ENCODE measurements at places on chromosomes 2 and 18.

DNA sequence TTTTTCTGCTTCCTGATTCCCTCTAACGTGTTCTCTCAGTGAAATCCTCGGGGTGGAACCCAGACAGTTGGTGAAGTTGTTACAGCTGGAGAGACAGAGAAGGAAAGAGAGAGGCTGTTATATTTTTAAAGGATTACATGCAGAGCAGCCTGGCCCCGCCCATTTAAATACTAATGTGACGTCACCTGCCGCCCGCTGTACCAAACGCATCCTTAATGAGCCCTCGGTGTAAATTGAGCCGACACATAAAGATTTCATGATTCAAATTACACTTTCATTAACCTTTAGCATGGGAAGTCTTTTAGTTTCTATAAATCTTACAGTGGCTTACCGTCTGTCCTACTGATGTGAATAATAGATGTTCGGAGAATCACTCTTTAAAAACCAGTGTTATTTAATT is 164.0 kb upstream of the SIX3 start:
- DNase-seq: no peak

GRCh38 chr2:238042849-238043584 is 17.8 kb upstream of the SCLY start:
- no peak for DNase-seq

GRCh38 chr2:219277703-219278654 is 1.2 kb upstream of the DNAJB2 start:
- peak; percentile 79 for DNase-seq

GRCh38 chr2:207692206-207693065 is 19.0 kb upstream of the CCNYL1 start:
- no peak for DNase-seq

DNA sequence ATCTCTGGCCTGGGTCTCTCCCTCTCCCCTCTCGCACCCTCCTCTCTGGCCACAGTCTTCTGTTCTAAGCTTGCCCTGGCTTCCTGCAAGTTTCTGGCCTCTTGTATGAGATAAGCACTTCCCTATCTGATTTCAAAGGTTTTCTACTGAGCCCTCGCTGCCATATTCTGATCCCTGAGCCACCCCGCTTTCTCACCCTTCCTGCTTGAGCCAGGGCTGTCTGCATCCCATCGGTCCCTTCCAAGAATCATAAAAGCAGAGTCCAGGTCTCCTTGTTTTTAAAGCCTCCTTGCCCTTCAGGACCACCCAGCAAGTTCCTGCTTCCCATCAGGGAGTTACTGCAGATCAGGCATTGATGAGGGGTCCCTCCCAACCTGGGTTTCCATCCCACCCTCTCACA is 110.2 kb downstream of the PRKCE start:
- DNase-seq: no peak

DNA sequence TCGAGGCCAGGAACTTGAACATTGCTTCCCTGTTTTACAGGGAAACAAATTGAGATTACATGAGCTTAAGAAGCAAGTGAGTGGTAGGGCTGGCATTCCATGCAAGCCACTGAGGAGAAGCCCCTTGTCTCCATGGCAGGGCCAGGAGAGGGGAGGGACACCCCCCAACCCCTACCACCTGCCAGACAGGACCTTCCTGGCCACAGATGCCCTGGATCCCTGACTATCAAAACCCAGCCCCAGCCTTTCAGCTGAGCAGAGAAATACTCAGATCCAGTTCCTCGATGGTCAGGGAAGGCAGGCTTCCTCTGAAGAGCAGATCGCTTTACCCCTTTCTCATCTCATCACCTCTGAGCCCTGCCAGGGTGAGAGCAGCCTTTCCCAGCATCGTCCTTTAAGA is 53.8 kb upstream of the ALPP start:
- DNase-seq: no peak

DNA sequence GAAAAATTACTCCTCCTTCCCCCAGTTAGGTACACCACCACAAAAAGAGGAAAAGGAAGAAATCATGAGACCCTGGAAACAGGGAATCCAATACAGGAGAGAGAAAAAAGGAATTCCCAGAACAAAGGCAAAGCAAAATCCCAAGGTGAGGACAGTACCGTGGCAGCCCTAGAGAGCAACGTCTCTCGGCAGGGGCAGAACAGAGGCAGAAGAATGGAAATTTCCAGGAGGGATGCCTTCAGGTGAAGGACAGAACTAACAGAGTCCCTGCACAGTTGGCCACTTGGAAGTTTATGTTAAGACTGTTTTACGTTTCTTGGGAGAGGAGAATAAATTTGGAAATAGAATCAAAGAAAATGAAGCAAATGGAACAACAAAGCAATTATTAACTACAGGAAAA is 27.7 kb downstream of the GRB14 start:
- DNase-seq: no peak

DNA sequence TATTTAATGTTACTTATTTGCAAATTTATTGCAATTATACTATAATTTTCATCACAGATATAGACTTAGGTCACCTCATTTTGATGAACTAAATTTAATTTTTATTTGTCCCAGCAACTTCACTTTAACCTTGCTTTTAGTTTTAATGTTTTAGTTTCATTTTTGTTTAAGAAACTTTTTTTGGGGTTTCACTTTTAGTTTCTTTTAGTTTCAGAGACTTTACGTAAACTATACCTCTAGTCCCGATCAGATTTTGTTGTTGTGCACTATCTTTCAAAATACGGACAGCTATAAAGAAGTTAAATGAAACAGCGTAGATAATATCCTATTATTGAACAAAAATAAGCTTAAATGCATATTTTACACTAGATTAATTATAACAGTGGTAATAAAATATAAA is 460.5 kb downstream of the ERBB4 start:
- no peak for DNase-seq

DNA sequence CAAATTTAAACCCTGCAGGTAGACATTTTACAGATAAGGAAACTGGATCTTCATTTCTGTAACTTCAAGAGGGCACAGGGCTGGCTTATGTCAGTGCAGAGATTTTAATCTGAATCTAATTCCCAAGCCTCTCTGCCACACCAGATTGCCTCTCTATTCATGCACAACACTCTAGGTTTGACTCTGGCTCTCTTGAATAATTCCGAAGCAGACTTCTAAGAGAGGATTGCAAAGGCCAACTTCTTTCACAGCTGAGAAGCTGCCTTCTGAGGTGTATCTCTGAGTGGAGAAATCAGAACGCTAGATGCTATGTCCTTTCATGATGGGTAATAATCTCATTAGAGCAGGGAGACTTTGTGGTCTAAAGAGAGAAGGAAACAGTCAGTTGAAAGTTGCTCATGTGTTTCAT is 20.1 kb upstream of the MGAT5 start:
- DNase-seq: no peak

GRCh38 chr18:11283479-11284161 is 134.3 kb upstream of the PIEZO2 start:
- DNase-seq: no peak

GRCh38 chr2:21759819-21760218 is 636.1 kb downstream of the TDRD15 start:
- no peak for DNase-seq

- DNase-seq: no peak
These were observed 42.9 kb downstream of the SRBD1 start for GRCh38 chr2:45567974-45568789.

DNA sequence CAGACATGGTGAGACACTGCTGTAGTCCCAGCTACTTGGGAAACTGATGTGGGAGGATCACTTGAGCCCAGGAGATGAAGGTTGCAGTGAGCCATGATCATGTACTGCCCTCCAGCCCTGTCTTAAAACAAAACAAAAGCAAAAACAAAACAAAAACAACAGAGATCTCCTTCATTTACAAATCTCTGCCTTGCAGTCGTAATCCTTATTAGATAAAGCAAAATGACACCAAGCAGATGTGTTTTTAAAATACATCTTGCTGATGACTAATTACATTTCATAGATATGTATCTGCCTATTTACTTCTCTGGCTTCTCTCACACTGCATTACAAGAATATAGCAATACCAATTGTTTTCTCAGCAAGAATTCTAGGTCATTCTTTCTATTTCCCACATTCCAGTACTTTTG is 22.8 kb downstream of the NFE2L2 start:
- no peak for DNase-seq

GRCh38 chr2:236972491-236973342 is 113.0 kb upstream of the COPS8 start:
- no peak for DNase-seq

DNA sequence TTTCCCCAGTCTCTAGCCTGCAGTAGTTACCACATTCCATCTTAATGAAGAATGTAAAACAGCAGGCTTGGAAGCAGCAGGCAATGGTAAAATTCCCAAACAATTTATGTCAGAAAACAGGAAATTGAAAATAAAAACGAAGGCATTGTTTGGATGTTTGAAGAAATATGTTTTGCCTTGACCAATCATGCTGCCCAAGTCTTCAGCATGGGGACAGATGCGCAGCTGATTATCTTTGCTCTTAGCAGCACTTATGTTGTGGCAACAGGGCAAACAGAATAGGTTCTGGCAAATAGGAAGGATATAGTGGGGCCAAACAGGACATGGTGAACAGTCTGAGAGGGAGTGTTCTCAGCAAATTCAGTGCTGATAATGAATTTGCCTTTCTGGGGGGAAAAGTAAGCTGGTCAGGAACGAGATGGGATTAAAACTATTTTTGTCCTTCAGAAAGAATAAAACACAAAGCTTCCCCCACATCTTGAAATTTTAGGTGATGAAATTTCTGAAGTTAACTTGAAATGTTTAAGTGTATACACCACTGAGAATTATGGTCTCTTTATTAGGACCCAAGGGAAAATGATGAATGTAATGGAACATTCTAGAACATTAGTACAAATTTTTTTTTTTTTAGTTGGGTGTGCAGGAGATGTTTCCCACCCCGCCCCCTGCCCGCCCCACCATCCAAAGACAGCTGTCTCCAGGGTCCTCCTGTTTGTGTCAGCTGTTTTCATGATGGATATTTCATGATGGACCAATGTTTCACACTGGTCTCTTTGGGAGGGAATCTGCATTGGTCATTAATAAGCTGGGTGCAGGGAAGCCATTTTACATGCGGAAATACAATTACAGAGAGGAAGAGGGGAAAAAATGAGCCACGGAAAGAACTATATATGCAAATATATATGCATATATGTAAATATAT is 239.5 kb upstream of the REV1 start:
- DNase-seq: no peak

DNA sequence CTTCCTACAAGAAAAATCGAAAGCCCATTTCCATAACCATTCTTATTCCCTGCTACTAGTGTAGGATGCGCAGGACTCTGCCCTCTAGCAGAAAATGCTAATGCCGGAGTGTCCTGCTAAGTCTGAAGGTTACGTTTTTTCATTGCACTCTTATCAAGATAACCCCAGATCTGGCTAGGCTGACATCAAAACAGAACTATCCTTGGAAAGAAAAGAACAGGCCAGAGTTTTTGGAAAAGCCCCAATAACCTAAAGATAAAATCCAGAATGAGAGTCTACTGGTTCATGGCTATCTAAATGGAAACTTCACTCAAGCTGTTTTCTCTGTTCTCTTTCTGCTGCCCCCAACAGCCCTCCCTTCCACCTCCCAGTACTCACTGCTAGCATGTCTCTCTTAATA is 913 bp downstream of the RNF152 start:
- DNase-seq: no peak

DNA sequence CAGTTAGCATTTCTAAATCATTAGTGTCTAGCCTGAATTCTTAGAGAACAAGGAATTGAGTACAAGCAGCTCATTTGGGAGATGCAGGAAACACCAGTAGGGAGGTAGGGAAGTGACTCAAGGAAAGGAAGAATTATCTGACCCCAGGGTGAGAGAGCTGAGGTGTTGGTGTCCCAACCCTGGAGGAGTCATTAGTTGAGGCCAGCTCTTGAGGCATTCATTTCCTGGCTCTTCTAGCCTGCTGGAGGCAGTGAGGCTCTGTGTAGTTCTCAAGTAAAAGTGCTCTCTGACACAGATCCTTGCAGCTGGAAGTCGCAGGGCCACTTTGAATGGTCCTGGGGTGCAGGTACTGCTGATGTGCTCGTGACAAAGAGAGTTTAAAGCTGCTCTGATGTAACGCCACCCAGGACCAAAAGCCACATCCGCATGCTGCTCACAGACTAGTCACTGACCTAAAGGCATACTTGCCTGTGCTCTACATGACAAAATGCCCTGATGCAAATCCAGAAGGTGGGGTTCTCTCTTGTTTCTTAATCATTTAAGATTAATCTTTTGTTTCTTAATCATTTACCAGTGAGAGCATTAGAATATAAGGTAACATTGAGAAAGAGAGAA is 299.5 kb upstream of the LYPD1 start:
- no peak for DNase-seq

GRCh38 chr2:121284463-121285449 is at the start of gene TFCP2L1:
TFCP2L1 (minus strand) TSS chr2:121285202; CDS start chr2:121285109, 93 bp downstream.
- no peak for DNase-seq

- DNase-seq: no peak
These were observed 8.4 kb downstream of the MFSD2B start for GRCh38 chr2:24018241-24018640.

GRCh38 chr2:44929735-44930273 is 11.7 kb upstream of the SIX3 start:
- no peak for DNase-seq

- DNase-seq: no peak
These were observed 9.8 kb downstream of the STAM2 start for GRCh38 chr2:152165780-152166179.

DNA sequence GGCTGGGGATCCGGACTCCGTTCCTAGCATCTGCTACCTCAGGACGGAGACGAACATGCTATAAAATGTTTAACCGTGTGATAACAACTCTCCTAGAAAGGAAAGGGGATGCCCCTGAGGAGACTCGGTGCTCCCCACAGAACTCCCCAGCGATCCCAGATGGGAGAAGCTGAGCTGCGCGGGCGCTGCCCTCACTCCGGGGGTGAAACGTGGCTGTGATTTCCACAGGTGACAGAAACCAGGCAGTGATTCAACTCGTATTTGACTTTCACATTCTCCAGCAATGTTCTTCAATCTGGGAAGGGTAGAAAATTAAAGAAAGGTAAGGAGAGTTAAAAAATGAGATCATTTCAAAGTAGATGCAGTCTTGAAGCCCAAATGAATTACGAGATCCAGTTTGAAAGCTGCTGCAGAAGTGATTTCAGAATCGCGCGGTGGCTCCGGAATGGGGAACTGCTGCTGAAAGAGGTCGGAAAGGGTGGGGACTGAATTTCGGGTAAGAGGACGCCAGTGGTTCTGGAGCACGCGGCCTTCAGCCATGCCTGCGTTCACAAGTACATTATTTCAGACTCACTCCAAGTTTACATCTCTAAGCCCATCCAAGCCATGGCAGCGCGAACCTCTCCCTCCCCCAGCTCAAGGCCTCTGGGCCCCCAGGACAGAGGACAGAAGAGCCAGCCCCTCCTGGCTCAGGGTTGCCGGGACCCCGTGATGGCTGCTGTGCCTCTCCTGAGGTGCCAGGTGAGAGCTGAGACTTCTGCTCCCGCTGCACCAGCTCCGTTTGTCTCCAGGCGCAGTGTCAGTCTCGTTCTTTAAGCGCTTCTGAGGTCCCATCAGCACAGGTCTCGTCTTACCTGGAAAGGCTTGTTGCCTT is 39.5 kb downstream of the ADNP2 start:
- no peak for DNase-seq
